ENCODE measurements at places on chromosomes 2 and 18. TPM values are rescaled to one million over a fixed set of nuclear protein-coding genes. Genes with fewer than 3 reads are reported as not detected.

DNA sequence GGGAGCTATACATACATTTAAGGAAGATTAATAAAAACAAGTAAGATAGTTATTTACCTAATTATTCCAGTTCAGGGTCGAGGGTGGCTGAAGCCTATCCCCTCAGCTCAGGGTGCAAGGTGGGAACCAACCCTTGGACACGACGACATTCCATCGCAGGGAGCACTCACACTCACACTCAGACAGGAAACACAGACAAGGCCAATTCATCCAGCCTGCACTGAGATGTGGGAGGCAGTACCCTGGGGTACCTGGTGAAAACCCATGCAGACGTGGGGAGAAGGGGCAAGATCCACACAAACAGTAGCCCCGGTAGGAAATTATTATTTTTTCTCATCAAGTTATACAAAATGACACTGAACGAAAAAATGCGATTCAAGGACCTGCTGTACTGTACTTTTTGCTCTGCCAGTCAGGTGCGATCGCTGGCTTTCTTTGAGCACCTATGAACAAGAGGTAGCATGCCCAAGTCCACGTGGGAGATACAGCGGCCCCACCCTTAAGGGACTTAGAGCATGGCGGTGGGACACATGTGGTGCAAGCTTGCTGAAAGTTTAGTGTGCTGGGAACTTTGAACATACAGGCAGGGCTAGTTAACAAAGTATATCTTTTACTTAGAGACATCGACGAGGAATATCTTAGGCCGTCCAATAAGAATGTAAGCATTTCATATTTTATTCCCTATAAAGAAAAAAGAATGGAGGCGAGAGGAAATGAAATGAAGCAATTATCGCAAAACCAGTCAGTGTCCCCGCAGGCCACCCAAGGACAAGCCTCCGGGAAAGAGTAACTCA, 624 bp downstream of the METTL8 start:
- peaks cover 56% of the 10 kb centered on the region for H3K36me3 ChIP-seq
- DNase-seq, result peak; percentile 71
- H3K4me3 ChIP-seq, result peak overlapping the region; percentile 93
- no peaks in the 10 kb centered on the region for H3K27me3 ChIP-seq

- H3K27ac ChIP-seq, result no peak overlapping the region
- DNase-seq, result no peak
- H3K4me3 ChIP-seq, result no peak overlapping the region
- peaks cover 3% of the 10 kb centered on the region for H3K36me3 ChIP-seq
- H3K4me1 ChIP-seq, result peaks cover 16% of the 10 kb centered on the region
- no peaks in the 10 kb centered on the region for H3K27me3 ChIP-seq
These were observed 115.0 kb downstream of the CERS6 start for GRCh38 chr2:168571061-168571460.

- no peak overlapping the region for H3K27ac ChIP-seq
- H3K36me3 ChIP-seq, result no peaks in the 10 kb centered on the region
- H3K27me3 ChIP-seq, result no peaks in the 10 kb centered on the region
- no peak for DNase-seq
These were observed 177.5 kb upstream of the TPO start for GRCh38 chr2:1235806-1236205.

DNA sequence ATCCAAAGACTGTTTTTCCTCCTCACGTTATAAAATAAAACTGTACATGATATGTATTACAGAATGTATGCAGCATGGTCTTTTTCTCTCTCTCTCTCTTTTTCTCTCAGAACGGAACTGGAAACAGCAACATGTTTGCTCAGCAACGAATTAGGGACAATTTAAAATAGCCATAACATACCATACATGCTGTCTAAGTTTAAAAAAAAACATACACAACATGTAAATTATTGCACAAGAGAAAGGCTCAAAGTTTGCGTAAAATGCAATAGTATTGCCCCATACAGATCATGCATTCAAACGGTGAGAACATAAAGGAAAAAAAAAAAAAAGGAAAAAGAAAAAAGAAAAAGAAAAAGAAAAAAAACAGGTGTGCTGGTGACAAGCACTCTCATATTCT, 93.6 kb downstream of the BCL11A start:
- H3K4me3 ChIP-seq, result no peak overlapping the region
- no peaks in the 10 kb centered on the region for H3K36me3 ChIP-seq
- H3K27ac ChIP-seq, result no peak overlapping the region
- DNase-seq, result no peak
- H3K4me1 ChIP-seq, result no peaks in the 10 kb centered on the region

DNA sequence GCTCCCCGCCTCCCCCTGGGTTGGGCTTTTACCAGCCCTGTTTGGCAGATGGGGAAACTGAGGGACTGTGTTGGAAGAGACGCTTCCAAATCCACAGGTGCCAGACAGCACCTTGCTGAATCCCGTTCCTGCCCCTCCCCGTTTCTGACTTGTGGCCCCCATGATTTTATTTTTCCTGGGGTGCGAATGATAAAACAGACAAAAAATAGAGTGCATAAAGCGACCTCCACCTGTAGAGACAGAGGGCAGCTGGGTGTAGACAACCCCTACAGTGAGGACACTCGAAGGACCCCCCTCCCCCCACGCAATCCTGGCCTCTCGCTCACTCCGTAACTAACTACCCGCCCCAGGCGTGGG, 2.2 kb upstream of the CTDSP1 start:
- H3K4me1 ChIP-seq, result peaks cover 34% of the 10 kb centered on the region
- peak overlapping the region; percentile 92 for H3K27ac ChIP-seq
- no peak for DNase-seq
- H3K4me3 ChIP-seq, result peak overlapping the region; percentile 85
- peaks cover 6% of the 10 kb centered on the region for H3K27me3 ChIP-seq

GRCh38 chr18:21575656-21576055, 24.8 kb downstream of the ESCO1 start:
- no peak overlapping the region for H3K27ac ChIP-seq
- H3K4me1 ChIP-seq, result peaks cover 8% of the 10 kb centered on the region
- H3K36me3 ChIP-seq, result peaks cover 34% of the 10 kb centered on the region
- H3K4me3 ChIP-seq, result no peak overlapping the region
- no peak for DNase-seq

DNA sequence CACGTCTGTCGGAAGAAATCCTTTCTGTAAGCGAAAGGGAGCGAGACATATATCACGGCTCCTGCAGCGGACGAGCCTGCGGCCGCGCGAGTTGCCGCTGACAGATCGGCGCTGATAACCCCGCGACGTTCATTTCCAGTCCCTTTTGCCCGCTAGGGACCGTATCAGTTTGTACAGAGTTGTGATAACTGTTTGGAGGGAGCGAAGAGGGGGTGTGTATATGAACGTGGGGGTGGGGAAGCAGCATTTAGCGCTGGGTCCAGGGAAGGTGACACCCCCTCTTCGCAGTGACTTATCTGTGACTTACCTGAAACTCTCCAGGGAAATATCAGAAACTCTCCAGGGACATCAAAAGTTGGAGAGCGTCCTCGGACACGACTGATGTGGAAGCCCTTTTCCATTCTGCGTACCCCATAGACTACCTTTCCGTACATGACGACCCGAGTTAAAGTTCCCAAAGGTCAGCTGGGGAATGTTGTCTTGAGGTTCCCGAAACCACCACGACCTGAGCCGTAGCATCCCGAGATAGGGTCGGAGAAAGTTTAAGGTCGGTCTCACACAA, 948 bp upstream of the GATA6 start:
- H3K27me3 ChIP-seq, result peaks cover 65% of the 10 kb centered on the region
- DNase-seq, result peak; percentile 40
- H3K4me1 ChIP-seq, result peaks cover 21% of the 10 kb centered on the region
- no peaks in the 10 kb centered on the region for H3K36me3 ChIP-seq

GRCh38 chr2:222504719-222505118, 80.4 kb downstream of the SGPP2 start:
- peaks cover 2% of the 10 kb centered on the region for H3K27me3 ChIP-seq
- peaks cover 10% of the 10 kb centered on the region for H3K36me3 ChIP-seq
- H3K4me3 ChIP-seq, result no peak overlapping the region
- H3K27ac ChIP-seq, result no peak overlapping the region
- no peak for DNase-seq
- no peaks in the 10 kb centered on the region for H3K4me1 ChIP-seq

The DDX18 gene
- 180 TPM for total RNA-seq
